ENCODE measurements at places on chromosomes 12 and 14.

GRCh38 chr14:72605921-72606220 is 288.0 kb downstream of the DPF3 start:
- no peak for DNase-seq

- no peak for DNase-seq
Measured at GRCh38 chr14:33987565-33988080, 36.7 kb upstream of the EGLN3 start.

- DNase-seq: no peak
Measured at GRCh38 chr12:93325855-93326254, 51.9 kb upstream of the NUDT4 start.

DNA sequence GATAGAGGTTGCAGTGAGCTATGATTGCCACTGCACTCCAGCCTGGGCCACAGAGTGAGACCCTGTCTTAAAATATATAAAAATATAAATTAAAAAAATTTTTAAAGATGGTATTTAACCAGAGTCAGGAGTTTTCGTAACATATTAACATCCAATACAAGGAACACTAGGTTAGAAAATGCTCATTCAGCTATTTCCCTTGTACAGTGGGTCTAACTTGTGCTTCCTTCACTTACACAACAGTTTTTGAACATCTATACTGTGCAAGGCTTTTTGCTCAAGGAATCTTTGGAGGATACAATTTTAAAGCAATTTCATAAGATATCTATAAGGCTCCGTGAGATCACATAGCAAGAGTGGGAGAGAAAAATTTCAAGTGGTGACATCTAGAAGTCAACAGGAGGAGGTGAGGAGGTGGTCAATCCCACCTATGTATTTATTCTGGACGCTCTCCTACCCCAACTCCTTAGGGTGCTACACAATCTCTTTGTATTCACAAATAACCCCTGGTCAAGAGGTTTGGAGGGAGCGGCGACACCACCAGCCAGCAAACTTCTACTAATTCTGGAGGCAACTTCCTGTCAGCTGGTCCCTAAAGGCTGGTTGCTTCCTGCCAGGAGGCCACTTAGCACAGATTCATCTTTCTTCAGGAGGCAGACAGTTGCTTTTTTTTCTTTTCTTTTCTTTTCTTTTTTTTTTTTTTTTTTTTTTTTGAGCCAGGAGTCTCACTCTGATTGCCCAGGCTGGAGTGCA is 22.2 kb downstream of the DUSP16 start:
- no peak for DNase-seq

GRCh38 chr12:70005864-70006618 is 181.0 kb downstream of the MYRFL start:
- DNase-seq: no peak

DNA sequence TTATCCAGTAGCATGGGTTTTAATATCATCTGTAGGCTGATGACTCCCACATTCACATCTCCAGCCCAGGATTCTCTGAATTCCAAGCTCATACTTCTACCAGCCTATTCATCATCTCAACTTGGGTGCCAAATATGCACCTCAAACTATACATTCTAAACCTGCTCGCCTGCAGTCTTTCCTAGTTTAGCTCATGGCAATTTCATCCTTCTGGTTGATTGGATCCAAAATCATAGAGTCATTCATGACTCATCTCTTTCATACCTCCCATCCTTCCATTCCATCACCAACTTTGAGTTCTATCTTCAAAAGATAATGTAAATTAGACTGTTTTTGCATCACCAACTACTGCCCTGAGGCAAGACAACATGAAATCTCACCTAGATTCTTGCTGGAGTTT is 99.7 kb upstream of the EGLN3 start:
- DNase-seq: no peak

DNA sequence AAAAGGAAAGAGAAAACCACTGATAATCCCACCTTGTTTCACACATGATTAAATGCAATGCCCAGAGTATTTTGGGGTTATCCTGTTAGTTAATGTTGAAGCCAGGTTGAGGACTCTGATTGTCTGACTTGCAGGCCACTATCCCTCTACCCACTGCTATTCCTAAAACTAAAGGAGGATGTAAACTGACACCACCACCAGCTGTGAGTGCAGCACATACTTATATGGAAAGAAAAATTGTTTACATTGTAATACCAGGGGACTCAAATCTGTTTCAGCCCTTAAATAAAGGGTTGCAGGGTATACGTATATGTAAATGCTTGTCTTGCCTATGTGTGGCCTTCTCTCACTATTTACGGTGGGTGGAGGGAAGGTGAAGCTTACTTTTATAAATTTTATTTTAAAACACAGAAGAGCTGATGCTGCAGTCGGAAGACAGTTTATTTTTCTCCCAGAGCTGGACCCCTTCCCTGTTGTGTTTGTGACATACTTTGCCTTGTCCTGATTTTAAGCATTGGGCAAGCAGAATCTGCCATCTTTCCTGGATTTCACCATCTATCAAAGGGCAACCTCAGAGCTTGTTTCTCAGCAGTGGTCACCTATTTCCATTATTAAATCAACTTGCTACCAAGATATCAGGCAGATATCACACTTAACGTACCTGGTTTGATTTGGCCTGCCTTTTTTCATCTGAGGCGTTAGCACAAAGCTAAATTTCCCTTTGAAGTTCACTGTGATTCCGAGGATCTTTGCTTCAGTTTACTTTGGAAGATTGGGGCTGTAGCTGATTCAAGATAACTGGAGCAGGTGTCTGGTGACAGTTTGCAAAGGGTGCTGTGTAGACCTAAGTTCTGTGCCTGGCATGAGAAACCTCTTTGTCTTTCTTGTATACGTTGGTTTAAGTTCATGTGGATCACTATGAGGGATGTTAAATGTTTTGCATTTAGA is 25.2 kb downstream of the DAAM1 start:
- no peak for DNase-seq

- DNase-seq: no peak
Measured at GRCh38 chr14:101404426-101405170, 156.7 kb upstream of the DIO3 start.

DNA sequence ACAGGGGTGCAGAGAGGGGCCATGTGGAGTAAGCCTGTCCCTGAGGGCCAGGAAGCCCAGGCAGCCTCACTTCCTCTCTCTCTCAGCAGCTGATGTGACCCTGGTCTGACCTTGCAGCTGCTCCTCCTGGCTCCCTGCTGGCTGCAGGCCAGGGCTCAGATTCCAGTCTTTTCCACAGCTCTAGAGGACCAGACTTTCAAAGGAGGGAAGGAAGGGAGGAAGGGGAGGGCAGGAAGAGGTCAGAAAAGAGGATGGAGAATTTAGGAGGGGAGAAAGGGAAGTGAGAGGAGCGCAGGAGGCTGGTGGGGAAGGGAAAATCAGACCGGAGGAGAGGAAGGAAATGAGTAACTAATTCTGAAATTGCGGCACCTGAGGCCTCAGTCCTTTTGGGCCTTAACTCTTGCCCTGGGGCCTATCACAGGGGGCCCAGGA is 40.9 kb upstream of the VASH1 start:
- peak; percentile 45 for DNase-seq

DNA sequence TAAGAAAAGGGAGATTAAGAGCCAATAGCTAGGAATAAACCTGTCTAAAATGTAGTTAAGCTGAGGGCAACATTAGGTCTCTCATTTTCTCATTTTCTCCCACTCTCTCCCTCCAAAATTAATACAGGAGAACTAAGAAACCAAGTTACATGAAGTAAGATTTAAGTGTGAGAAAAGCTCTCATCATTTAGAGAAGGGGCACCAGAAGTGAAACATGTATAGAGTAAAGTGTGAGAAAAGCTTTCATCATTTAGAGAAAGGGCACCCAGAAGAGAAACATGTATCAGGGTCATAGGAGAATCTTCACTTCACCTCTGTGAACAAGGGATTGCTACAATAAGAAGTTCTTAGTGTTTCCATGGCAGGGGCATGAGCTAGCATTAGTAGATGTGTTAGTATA is 132.4 kb upstream of the CNTN1 start:
- no peak for DNase-seq

- DNase-seq: no peak
Measured at GRCh38 chr12:64923536-64923935, 99.1 kb downstream of the TBC1D30 start.

DNA sequence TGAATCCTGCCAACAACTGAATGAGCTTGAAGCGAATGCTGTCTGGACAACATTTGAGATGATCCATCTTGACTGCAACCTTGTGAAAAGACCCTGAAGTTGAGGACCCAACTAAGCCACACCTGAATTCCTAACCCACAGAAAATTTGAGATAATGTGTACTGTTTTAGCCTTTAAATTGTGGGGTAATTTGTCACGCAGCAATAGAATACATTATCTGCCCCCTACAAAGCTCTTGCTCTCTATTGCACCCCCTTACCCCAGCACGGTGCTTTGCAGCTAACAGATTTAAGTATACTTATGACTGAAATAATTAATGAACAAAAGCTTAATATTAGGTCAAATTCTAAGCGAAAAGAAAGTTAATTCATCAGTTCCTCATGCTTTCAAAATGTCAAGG is 1.6 kb downstream of the POLE2 start:
- DNase-seq: no peak

- DNase-seq: no peak
Measured at GRCh38 chr14:59739794-59740193, 130.8 kb downstream of the RTN1 start.

DNA sequence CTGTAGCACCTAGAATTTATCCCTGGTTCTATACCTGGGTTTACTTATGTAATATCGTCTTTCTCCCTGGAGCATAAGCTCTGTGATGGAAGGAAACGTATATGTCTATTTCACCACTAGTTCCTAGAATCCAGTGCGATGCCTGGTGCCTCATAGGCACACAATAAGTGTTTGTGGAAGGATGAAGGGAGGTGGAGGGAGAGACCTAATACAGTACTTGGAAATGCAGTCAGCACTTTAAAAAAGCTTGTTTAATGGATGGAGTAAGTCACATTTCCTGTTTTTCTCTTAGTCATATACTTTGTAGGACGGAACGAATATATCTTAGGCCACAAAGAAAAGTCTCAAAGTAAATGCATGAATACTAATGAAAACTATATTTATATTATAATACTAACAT is 186.5 kb upstream of the HMGA2 start:
- no peak for DNase-seq

DNA sequence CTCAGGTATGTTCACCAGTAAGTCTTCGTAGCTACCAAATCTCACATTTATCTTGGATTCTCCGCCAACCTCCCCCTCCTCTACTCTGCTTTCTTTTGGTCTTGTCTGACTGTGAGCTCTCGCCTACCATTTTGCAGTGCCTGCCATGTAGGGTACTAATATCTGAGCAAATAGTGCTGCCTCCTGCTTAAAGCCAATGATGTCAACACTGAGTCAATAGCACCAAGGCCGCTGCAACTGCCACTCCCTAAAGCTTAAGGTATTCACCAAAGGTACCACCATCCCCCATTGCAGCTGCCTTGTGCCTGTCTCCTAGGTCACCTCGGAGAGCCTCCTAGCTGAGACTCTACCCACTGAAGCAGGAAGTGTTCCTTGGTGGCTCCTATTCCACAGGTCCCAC is 114.8 kb upstream of the FUT8 start:
- DNase-seq: no peak

DNA sequence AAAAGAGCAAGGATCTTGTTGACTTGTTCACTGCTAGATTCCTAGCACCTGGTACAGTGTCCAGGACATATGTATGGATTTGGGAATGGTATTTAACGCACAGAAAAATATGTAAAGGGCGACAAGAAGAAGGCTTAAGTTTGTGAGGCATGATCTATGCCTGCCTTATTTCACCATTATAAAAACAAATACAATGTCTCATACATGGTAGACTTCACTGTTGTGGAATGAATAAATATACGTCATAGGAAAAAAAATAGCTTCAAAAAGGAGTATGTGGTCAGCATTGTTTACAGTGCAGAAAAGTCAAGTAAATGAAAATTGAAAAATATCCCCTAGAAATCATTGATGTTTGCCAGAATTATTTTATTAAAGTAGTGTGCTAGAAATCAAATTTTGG is 30.0 kb downstream of the HCFC2 start:
- no peak for DNase-seq

GRCh38 chr12:16030744-16031143 is 119.6 kb downstream of the DERA start:
- no peak for DNase-seq

- no peak for DNase-seq
Measured at GRCh38 chr12:94123127-94123526, 25.2 kb upstream of the PLXNC1 start.

DNA sequence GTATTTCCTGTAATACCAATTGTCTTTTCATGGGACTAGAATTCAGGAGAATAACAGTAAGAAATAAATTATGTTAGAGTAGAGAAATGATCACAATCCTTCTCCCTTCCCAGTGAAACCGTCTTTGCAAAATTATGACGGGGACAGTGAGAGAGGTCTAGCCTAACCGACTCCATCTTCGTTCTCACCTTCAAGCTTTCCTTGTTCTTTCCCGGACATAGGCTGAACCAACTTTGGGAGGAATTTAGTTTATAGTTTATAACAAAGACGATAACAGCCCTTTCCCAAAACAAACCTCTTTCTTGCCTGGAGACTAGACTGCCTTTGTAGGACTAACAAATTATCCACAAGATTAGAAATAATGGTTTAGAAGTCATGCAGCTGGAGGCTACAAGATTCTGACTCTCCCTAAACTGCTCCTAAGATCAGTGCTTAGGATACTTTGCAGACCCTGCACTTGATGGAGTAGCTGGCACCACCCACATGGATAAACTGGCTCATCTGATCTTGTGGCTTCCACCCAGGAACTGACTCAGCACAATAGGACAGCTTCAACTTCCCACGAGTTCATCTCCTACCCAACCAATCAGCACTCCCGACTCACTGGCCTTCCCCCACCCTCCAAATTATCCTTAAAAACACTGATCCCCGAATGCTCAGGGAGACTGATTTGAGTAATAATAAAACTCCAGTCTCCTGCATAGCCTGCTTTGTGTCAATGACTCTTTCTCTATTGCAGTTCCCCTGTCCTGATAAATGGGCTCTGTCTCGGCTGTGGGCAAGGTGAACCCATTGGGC is 521.2 kb upstream of the TBX3 start:
- no peak for DNase-seq

DNA sequence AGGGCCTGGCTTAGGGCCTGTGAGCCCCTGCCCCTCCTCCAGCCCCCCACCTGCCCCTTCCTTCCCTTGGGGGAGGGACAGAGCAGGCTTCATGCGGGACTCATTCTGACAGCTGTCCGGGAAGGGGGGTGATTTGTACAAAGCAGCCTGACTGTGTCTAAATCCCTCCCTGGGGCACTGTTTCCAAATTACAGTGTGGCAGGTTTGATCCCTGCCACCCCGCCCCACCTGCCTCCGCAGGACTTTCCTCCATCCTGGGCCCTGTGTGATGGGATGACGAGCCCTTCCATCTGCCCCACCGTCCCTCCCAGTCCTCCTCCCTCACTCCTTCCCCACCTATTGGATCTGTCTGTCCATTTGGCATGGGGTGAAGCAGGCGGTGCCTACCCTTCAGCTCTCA is 363.9 kb downstream of the BCL11B start:
- DNase-seq: no peak

DNA sequence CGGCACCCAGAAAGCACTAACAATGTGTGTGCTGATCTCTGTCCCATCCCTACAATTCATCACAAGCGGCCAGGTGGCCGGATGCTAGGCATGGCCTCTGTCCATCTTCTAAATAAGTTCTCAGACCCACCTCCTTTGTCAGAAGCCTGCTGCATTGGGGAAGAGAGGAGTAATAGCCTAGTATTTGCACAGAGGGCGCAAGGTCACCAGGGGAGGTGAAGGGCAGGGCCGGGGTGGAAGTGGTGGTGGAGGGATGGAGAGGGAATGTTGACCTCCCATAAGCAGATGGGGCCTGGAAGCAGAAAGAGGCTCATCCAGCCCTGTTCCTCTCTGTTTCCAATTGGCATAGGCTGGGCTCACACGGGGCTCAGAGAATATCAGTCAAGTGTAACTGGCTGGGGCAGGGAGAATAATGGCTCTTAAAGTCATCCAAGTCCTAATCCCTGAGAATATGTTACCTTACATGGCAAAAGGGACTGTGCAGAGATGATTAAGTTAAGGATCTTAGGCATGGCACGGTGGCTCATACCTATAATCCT is 6.9 kb downstream of the RILPL1 start:
- no peak for DNase-seq
